ENCODE measurements at places on chromosomes 12 and 14.

DNA sequence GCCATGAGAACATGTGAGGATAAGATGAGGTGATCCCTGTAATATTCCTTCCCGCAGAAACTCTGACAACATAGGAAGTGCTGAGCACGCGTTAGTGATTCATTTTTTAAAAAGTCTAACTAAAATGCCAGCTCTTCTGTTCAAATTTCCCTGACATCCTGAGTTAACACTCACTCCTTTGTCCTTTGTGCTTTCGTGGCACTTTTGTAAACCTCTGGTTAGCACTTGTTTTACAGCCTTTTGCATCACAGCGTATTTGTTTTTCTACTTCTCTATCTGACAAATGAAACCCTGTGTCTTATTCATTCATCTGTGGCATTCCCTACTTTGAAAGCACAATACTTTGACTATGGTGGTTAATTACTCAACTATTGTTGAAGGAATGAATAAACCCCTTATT lies 313.6 kb downstream of the NUAK1 start:
- DNase-seq: no peak

DNA sequence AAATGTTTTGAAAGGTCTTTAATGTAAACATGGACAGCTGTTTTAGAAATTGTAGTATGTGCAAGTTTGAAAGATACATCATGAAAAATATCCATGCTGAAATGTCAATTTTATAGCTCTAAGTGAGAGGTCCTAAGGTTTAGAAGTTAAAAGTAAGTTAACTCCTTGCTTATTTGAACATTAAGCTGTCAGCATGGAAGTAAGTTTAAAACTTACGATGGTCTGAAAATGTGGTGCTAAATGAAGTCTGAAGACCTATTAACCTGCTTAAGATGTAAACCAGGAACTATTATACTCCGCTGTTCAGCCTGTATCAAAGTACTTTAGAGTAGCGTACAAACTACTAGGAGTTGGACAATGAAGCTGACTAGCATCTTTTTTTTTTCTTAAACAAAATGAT lies 1082.4 kb downstream of the TMTC2 start:
- DNase-seq: no peak

GRCh38 chr12:115109863-115110262 lies 425.9 kb upstream of the TBX3 start:
- DNase-seq: no peak

DNA sequence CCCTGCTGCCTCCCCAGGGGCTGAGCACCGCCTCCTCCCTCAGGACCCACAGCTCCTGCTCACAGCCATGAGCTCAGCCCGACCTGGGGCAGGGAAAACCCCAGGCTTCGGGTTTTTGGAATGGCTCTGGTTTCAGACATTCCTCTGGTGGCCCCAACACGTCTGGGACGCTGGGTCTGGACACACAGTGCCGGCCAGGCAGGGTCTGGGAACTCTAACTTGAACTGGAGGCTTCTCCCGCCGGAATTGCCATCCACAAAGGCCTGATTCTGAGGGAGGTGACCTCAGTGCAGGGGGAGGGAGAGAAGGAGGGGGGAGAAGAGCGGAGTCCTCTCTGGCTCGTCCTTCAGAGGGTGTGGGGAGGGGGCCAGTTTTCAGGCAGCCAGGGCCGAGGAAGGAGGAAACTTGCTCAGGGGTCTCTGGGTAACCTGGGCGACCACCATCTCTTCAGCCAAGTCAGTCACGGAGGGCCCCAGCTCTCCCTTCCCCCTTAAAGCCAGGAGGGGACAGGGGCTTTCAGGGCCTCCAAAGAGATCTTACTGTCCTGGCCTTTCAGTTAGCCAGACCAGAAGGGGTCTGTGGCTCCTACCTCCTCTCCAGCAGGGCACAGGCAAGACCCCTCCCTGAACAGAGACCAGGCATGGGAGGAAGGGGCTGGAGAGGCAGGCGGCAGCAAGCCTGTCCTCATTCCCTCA lies 19.4 kb downstream of the NCKAP5L start:
- DNase-seq: no peak

- no peak for DNase-seq
Measured at GRCh38 chr12:75964150-75964549, 67.4 kb downstream of the PHLDA1 start.

DNA sequence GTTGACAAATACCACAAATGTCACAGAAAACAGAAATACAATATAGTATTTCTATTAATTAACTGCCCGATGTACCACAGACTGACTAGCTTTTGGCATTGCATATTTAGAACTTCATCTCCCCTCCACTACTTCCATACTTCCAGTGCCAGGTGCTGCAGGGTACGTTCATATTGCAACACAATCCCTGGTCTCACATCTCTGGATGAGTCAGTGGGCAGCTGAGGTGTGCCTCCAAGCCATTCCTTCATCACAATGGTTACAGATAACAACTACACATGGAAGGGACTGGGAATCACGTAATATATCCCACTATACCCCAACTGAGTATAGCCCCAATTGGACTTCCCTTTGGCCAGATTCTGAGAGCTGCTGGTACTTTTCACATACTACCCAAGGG lies 31.1 kb downstream of the CCDC198 start:
- no peak for DNase-seq

DNA sequence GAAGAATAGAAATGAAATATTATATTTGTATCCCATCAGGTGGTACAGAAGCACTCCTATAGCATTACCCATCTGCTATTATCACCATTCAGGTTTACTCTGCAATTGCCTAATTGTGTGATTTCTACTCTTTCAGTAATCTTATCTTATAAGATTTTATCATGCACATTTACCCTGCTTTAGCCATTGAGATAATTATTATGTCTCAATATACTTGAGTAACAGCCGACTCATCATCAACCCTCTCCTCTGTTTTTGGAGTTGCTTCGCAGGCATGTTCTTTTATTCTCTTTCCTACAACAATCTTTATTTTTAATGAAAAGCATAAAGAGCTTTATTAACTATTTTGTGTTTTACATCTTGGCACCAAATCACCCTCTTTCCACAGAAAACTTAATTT lies 419.9 kb downstream of the LRIG3 start:
- DNase-seq: no peak

- DNase-seq: no peak
Measured at GRCh38 chr12:23482571-23482970, 466.9 kb downstream of the SOX5 start.

- no peak for DNase-seq
Measured at GRCh38 chr12:106416273-106416672, 58.7 kb downstream of the POLR3B start.

DNA sequence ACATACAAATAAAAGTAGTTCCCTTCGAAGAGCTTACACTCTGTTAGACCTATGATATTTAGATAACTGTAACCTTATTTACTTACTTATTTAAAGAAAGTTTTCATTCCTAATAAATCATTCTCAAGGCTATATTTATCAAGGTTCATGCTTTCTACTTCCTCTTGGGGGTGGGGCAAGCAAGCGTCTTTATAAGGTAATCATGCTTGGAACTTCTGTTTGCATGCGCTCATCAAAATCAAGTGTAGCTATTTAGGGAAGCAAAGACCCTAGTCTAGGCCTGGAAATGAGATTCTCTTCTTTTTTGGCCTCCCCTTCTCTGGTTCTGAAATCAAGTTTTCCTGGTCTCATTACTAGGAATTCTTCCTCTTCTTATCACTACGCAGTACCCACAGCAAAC lies 766 bp downstream of the RERG start:
- DNase-seq: no peak

DNA sequence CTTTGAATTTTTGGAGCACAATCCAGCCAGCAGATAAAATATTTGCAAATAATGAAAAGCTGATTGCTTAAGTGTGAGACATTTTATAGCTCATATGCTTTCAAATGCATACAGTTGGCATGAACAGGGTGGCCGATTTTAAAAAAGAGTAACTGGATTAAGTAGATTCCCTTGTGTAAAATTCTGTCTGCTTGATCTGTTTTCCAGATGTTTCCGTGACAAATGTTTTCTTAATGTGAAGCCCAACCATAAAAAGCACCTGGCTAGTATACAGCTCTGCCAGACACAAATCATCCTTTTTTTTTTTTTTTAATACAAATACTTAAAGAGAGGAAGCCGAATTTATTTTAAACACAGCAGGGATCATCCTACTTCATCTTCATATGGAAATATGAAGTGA lies 440.7 kb downstream of the CCER1 start:
- DNase-seq: no peak

DNA sequence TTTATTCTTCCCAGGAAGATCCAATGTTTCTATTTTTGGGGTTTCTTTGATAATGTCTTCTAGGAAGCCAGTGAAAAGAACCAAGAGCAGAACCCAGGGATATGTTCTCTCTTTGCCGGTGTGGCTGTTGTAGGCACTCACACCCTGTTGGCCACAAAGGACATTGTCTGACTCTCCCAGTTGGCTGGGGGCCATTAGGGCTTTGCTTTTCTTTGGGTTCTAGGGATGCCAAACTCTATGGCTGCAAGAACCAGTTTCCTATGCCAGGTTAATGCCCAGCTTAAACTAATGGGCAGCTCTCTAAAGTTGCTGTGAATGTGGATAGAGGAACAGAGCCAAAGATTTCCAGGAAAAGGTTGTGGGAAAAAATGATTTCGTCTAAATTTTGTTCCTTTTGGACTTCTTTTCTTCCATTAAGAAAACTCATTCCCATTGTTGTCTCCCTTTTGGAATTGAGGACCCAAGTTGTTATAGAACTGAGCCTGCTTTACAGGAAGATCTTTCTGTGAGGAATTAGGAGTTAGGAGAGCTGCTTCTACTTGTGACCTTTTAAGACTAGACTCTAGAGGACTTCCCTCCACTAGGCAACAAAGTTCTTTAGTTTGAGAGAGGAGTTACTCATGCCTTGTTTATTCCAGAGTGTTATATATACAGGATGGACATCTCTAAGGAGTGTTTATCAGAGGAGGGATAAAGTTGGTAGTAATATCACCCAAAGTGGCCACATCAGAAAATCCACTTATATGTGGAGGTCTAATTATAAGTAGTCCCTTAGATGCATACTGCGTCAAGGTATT lies 13.1 kb downstream of the COPZ1 start:
- no peak for DNase-seq

GRCh38 chr12:14327711-14328110 lies 37.8 kb upstream of the ATF7IP start:
- no peak for DNase-seq

DNA sequence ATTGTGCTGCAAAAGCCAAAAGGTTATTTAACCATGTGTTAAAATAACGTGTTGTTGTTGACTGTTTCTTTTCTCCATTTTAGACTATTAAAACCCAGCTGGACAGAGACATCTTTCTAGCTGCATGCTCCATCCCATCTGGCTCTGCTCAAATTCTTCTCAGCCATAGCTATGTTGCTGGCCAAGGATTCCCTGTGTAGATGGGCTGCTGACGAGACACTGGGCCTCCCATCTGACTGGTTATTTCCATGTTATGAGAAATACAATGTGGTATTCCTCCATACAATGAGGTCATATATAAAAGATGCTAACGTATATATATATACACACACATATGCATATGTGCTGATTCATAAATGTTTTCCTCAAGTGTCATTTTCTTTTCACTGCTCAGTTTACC lies 30.1 kb downstream of the MED13L start:
- DNase-seq: no peak

- no peak for DNase-seq
Measured at GRCh38 chr14:64800000-64800399, 79.7 kb downstream of the SPTB start.
